ENCODE measurements at places on chromosomes 16 and 17.

DNA sequence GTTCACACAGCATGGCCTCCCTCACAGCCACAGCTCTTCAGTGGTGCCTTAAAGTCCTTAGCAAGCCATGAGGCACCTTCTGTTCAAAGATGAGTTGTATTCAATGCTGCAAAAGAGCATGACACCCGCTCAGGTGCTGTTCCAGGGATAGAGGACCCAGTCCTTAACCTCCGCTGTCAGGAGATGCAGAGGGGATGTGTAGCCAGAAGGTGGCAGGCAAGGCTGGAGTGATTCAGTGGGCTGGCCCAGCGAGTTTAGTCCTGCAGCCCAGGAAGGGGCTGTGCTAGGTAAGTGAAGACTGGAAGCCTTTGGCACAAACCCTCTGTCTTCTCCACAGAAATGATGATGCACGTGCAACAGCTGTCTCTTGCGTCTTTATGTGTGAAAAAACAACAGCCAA is 25.0 kb upstream of the ADAM11 start:
- no peak overlapping the region for H3K27ac ChIP-seq
- peaks cover 93% of the 10 kb centered on the region for H3K36me3 ChIP-seq
- no peaks in the 10 kb centered on the region for H3K27me3 ChIP-seq
- DNase-seq: no peak
- no peaks in the 10 kb centered on the region for H3K4me1 ChIP-seq

DNA sequence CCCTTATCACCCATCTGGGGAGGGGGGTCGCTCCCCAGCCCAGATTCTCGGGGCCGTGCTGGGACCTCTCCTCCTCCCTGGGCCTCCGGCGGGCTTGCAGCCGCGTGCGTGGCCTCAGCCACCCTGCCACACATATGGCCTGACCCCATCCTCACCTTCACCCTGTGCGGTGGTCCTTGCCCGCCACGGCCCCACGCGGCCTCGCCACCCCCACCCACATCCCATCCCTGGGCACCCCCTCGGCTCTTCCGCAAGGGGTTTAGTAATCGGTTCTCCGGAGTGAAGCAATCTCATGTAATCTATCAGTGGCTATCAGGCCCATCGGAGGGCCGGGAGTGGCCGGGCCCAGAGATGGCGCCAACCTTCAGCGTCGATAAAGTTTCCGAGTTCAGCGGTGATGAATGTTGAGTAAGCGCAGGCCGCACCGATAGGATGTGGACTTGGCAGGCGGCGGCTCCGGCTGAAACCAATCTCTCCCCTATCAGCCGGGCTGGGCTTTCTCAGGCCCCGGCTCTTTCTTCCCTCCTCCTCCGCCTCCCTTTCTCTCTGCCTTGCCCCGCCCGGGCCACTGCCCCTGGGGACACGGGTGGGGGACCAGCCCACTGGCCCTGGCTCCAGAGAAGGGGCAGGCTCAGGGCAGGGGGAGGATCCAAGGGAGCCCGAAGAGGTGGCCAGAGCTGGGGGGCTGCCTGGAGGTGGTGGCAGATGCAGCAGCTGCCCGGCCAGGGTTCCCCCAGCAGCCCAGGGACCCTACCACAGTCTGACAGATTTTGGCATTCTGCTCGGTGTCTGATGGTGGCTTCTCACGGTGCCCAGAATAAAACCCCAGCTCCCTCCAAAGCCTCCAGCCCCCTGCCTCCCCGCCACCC is 20.8 kb downstream of the ZFPM1 start:
- H3K27me3 ChIP-seq: no peaks in the 10 kb centered on the region
- no peak overlapping the region for H3K4me3 ChIP-seq
- H3K4me1 ChIP-seq: peaks cover 5% of the 10 kb centered on the region
- no peaks in the 10 kb centered on the region for H3K36me3 ChIP-seq
- DNase-seq: no peak
- H3K27ac ChIP-seq: no peak overlapping the region

DNA sequence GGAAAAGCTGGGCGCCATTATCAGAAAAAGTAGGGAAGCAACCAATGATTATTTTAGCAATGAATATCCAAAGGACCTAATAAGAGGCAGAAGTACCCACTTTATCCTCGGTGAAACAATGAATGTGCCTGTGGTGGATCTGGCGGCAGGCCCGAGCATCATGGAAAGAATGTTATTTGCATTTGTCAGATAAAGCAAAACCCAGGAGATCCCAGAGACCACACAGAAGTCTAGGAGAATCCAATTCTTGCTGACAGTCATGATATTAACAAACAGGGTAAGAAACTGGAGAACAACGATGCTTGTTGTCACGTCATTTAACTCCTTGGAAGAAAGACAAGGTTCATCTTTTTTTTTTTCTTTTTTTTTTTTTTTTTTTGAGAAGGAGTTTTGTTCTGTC is 12.0 kb upstream of the TNRC6A start:
- no peaks in the 10 kb centered on the region for H3K4me1 ChIP-seq
- H3K4me3 ChIP-seq: no peak overlapping the region
- no peaks in the 10 kb centered on the region for H3K36me3 ChIP-seq
- DNase-seq: no peak
- H3K27me3 ChIP-seq: no peaks in the 10 kb centered on the region
- no peak overlapping the region for H3K27ac ChIP-seq

DNA sequence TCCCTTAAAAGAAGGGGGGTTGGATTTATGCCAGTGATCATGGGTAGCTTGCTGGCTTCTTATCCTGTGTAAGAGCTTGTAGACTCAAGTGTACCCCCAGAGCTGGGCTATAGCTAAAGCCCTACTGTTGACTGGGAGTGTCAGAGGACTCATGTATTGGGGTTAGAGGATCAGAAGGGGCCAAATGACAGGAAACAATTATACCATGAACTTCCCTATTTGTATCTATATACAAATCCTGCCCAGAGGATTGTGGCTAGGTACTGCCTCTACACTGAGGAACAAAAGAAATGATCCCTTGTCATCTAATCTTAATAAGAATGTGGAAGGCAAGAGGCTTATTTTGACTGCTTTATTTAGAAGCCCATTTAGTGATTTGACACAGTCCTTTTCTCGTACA is 14.3 kb downstream of the ZP2 start:
- H3K36me3 ChIP-seq: no peaks in the 10 kb centered on the region
- H3K4me1 ChIP-seq: no peaks in the 10 kb centered on the region
- no peak overlapping the region for H3K4me3 ChIP-seq
- DNase-seq: no peak

DNA sequence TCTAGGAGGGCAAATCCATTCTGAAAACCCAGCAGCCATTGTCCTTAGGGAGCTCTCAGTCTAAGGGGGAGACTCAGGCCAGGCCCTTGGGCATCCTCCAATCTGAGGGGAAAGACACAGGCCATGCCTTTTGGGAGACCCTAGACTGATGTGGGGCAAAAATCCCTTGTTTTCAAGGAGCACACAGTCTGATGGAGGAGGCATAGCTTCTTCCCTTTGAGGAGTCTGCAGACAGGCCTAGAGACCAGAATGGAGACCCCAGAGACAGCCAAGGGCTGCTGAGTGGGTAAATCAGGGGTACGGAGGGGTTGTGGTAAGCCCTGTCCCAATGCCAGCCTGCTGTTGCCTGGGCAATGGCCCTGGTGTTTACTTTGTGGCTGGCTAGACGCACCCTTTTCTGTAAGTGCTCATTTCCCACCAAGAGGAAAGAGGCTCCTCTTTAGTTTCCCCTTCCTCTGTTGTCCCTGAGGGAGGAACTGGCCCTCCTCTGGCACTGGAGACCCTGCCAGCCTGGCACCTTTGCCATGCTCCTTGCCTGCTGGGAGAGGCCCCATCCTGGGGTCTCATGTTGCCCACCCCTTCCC is 19.3 kb downstream of the ARHGAP23 start:
- no peaks in the 10 kb centered on the region for H3K36me3 ChIP-seq
- H3K27me3 ChIP-seq: no peaks in the 10 kb centered on the region
- peaks cover 34% of the 10 kb centered on the region for H3K4me1 ChIP-seq
- no peak overlapping the region for H3K4me3 ChIP-seq

DNA sequence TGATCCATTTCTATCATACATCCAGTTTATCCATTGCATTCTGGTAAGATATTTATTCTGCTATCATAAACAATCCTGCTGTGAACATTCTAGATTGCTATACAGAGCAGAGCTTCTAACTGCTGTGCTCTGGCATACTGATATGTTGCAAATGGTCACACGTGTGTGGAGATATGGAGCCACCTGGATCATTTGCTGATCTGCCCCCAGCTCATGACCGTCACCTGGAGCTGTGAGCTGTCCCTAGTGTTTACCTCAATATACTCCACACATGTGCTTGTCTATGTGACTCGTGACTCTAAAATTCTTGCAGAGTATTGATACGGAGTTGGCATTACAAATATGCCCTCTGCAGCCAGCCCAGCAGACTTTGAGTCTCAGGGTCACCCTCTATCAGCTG is 164.5 kb upstream of the ZFHX3 start:
- no peak overlapping the region for H3K27ac ChIP-seq
- no peak overlapping the region for H3K4me3 ChIP-seq
- no peak for DNase-seq
- H3K27me3 ChIP-seq: no peaks in the 10 kb centered on the region
- peaks cover 1% of the 10 kb centered on the region for H3K4me1 ChIP-seq

DNA sequence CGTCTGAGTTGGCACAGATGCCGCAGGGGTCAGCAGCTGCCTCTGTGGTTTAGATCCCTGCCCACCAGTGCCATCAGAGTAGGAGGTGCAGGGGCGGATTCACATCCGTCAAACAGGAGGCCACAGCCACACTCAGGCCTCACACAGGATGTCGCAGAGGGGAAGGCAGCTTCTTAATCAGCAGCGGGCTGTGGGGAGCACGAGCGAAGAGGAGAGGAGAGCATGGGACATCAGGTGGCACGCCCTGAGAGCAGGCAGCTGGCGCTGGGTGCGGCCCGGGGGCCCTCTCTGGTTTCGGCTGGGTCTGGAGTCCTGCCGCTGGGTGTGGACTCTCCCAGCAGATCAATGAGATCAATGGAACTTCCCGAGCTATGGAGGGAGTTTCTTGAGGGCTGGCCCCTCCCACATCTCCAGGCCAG is 9.6 kb downstream of the LLGL2 start:
- no peaks in the 10 kb centered on the region for H3K27me3 ChIP-seq
- peaks cover 12% of the 10 kb centered on the region for H3K4me1 ChIP-seq
- no peak overlapping the region for H3K4me3 ChIP-seq
- no peaks in the 10 kb centered on the region for H3K36me3 ChIP-seq
- no peak overlapping the region for H3K27ac ChIP-seq
- DNase-seq: no peak

GRCh38 chr16:50338371-50339231 is 30.2 kb downstream of the BRD7 start:
- DNase-seq: no peak
- no peaks in the 10 kb centered on the region for H3K4me1 ChIP-seq

GRCh38 chr16:76800196-76800595 is 390.8 kb upstream of the MON1B start:
- no peaks in the 10 kb centered on the region for H3K27me3 ChIP-seq
- no peaks in the 10 kb centered on the region for H3K36me3 ChIP-seq
- H3K27ac ChIP-seq: no peak overlapping the region
- no peak overlapping the region for H3K4me3 ChIP-seq
- no peak for DNase-seq
- no peaks in the 10 kb centered on the region for H3K4me1 ChIP-seq

- H3K4me1 ChIP-seq: peaks cover 15% of the 10 kb centered on the region
- no peaks in the 10 kb centered on the region for H3K27me3 ChIP-seq
- no peak overlapping the region for H3K27ac ChIP-seq
- no peaks in the 10 kb centered on the region for H3K36me3 ChIP-seq
These were observed 78.1 kb upstream of the GNAO1 start for GRCh38 chr16:56113223-56113622.

DNA sequence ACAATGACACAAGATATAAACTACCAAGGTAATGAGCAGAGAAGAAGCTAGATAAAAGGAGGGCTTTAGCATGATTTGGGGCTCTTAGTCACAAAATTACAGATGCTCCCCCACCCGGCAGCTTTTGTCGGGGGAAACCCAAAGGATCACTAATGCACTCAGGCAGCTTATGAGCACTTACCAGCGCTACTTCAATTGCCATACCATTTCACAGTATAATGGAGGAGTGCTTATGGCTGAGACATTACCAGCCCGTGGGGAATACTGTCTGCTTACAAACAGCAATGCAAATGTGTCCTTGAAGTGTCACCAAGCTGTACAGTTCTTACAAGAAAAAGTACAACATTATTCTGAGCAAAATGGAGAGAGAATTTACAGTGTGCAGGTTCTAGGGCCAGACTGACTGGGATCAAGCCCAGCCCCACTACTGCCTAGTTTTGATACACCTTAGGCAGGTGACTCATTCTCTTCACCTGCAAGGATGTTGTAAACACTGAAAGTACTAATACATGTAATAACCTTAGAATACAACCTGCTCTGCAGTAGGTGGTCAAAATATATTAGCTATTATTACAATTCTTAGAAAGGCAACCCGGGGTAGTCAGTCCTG is 16.3 kb downstream of the ANKFY1 start:
- no peak for DNase-seq
- no peak overlapping the region for H3K27ac ChIP-seq
- no peaks in the 10 kb centered on the region for H3K27me3 ChIP-seq
- no peaks in the 10 kb centered on the region for H3K4me1 ChIP-seq
- peaks cover 5% of the 10 kb centered on the region for H3K36me3 ChIP-seq

DNA sequence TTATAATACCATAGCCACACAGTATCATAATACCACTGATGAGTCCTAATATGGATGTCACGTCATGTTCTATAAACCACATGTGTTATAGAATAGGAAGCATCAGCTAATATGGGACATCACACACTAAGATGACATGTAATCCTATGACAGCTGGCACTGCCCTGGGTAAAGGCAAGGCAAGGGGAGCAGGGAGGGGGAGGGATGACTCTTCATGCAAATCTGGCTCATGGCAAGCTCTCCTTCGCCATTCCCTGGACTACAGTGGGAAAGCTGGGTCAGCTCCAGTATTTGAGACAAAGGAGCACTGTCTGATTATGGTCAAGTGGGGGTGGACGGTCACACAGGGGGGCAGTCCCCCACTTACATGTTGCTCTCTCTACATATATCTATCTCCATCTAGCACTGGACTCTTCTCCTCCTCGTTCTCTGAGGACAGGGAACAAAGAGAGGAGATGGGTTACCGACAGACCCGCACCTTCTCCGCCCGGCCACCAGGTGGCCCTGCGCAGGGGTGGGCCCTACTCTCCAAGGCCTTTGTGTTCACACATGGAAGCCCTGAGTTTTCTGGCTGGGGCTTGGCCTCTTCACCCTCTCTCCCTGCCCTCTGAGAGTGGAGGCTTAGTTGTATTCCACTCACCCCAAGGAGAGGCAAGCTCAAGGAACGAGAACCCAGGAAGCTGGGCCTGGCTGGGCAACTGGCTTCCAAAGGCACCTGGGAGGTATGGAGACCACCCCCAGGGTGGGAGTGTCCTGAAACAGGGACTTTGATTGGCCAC is 23.4 kb upstream of the MPO start:
- H3K4me3 ChIP-seq: no peak overlapping the region
- no peak for DNase-seq

GRCh38 chr17:77634710-77635109 is 323.8 kb upstream of the TNRC6C start:
- no peak overlapping the region for H3K27ac ChIP-seq
- H3K4me1 ChIP-seq: peaks cover 12% of the 10 kb centered on the region
- no peak for DNase-seq
- no peaks in the 10 kb centered on the region for H3K36me3 ChIP-seq

DNA sequence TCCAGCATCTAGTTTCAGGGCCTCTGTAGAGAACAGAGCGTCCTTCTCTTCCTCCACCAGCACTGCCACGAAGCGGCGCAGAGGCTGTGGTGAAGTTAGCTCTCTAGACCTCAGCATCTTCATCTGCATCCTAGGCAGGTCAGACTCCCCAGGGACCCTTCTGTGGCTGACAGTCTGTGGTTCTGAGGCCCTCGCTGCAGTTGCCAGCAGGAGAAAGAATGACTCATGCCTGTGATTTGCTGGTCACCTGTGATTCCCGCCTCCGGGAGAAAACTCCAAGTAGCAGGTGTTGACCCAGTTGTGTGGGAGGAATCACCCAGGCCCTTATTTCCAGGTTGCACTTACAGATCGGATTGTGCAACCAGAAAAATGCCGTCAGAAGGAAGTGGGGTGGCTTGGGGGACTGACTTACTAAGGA is 117.3 kb upstream of the CACNG5 start:
- H3K27me3 ChIP-seq: no peaks in the 10 kb centered on the region
- no peaks in the 10 kb centered on the region for H3K36me3 ChIP-seq
- no peak overlapping the region for H3K27ac ChIP-seq
- DNase-seq: no peak
- H3K4me1 ChIP-seq: peaks cover 9% of the 10 kb centered on the region
